Large intestine (tissue), 12 donors: ENCODE measurements at places on chromosomes 3 and 15. TPM values are rescaled to one million over a fixed set of nuclear protein-coding genes. Genes with fewer than 3 reads are reported as not detected.

The C2CD4A gene
- 3.6 TPM for polyA plus RNA-seq

The DNAJB11 gene
- polyA plus RNA-seq, result 68.7 TPM

The BSN gene
- 1.3 TPM for polyA plus RNA-seq

The RASGRF1 gene
- 0.61 TPM for polyA plus RNA-seq

The NDN gene
- polyA plus RNA-seq, result 67.1 TPM

The SEMA3F gene
- 8.9 TPM for polyA plus RNA-seq

The FRMD4B gene
- polyA plus RNA-seq, result 15.7 TPM

The CDCP1 gene
- 25.5 TPM for polyA plus RNA-seq

The FOXB1 gene
- 0.03 TPM for polyA plus RNA-seq

The TMCO5A gene
- not detected for polyA plus RNA-seq

The OSTN gene
- 0.12 TPM for polyA plus RNA-seq

The MYLK gene
- 296 TPM for polyA plus RNA-seq

The SEMA6D gene
- 63.7 TPM for polyA plus RNA-seq

The BFSP2 gene
- not detected for polyA plus RNA-seq

The RTP4 gene
- 15.8 TPM for polyA plus RNA-seq
